ENCODE measurements at places on chromosomes 4 and X.

DNA sequence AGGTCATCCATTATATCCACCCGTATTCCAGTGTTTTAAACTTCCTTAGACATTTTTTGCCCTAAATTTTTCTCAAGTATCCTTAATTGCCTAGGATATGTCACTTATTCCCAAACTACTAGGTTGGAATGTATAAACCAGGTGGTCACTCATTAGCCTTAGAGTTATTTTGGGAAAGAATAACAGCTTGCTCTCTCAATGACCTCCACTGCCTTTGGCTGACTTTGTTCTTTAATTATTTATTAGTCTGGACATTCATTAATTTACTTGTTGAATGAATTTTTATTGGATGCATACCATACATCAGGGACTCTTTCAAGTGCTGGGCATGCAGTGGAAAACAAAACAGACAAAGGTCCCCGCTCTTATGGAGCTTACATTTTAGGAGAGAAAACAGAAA lies 609.3 kb upstream of the IGFBP7 start:
- no peak for DNase-seq

DNA sequence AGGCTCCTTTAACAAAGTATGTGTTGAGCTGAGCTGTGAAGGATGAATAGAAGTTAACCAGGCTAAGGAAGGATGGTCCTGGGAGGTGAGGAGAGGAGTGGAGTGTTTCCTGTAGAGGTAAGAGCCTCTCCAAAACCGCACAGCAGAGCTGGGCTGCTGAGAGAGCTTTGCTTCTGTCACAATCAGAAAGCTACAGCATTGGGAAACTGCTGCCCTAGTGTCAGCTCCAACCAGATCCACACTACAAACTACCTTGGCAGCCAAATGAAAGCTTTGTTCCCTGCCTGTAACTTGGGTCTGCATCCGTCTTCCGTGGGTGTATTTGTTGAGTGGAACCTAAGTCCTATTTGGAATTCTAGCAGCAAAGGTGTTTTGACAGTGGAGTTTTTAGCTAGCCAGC lies 91.8 kb downstream of the REPS2 start:
- no peak for DNase-seq

- DNase-seq: no peak
Observed at GRCh38 chr4:8897251-8898167, 25.9 kb upstream of the HMX1 start.

- no peak for DNase-seq
Observed at GRCh38 chr4:102343964-102344519, 1.2 kb downstream of the SLC39A8 start.

GRCh38 chr4:138632856-138633579 lies 382.6 kb upstream of the NOCT start:
- DNase-seq: no peak

- no peak for DNase-seq
Observed at GRCh38 chr4:73707269-73707875, 33.0 kb upstream of the CXCL8 start.

DNA sequence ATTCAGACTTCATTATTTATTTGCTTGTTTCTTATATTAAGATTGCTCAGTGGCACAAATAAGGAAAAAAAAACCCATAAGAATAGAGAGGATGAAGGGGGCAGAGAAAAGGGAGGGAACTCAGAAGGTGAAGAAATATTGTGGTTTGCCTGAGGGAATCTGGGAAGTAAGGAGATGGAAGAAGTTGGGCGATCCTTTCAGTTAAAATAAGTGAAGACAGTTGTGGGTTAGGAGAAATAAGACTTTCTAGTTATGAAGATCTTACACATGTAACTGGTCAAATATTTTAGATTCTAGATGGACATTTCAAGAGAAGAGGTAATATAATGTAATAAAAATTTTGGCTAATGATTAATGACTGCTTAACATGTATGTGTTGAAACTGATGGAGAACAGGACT lies 138.7 kb upstream of the LIMCH1 start:
- no peak for DNase-seq

- no peak for DNase-seq
Observed at GRCh38 chr4:76640353-76640910, 205.4 kb downstream of the SHROOM3 start.

DNA sequence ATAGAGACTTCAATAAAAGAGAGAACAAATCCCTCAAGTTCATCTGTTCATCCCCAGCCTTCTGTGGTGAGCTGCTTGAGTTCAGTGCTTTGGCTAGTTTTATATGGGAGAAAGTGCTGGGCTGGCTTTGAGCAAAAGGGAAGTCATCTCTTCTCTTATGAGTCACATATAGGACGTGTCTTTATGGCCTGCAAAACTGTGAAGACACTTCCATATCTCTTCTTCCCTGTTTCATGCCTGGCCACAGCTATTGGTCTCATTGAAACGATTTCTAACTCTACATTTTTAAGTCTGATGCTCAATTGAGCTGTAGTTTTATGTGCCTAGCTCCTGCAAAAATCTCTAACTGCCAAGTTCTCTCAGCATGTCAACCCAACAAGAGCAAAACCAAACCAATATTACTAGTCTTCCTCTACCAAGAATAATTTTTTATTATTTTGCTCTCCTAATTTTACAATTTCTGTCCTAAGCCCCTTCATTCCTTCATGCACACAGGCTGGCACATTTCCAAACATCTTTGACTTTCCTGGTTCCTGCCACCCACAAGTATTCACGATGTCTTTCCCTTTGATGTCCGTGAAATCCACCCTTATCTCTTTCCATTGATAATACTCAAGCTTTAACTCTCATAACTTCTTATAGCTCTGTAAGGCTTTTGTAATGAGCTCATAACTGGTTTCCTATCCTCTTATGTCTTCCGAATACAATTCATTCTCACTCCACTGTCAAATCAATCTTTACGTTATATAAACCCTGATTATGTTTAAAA lies 165.3 kb downstream of the BTC start:
- DNase-seq: no peak

DNA sequence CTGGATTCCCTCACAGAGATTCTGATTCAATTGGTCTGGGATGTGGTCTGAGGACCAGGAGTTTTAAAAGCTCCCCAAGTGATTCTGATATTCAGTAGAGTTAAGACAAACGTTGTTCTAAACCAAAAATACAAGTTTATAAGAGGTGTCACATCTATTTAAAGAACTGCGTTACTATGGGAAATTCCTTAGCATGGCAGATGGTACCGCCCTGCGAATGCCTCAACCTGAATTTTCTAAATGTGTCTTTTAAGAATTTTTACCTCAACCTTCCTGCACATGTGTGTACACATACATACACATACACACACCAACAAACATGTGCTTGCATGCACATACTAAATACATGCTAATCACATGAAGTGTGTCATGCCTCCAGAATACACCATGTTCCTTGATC lies 328.9 kb upstream of the TAPT1 start:
- no peak for DNase-seq

GRCh38 chrX:94492541-94492940 lies 818.5 kb downstream of the FAM133A start:
- no peak for DNase-seq

GRCh38 chrX:67723580-67724351 lies 179.9 kb downstream of the AR start:
- DNase-seq: no peak

GRCh38 chr4:33162122-33162521 lies 2442.0 kb downstream of the PCDH7 start:
- no peak for DNase-seq

DNA sequence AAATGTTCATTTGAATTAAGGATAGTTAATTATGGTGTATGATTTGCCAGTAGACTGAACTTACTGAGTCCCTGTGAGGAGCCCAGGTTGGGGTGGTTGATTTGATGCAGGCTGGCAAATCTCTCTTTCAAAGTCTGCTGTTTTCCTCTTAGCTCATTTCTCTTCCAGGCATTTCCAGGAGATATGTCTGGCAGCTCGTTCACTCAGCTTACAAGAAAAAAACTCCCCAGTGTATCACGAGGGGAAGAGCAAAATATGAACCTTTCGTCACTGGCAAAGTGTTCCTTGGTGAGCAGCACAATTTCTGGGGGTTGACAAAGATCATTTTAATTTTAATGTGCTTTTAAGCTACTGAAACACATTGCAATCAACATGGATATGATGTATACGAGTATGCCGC lies 244.2 kb downstream of the CBLL2 start:
- no peak for DNase-seq

GRCh38 chr4:87965501-87965975 lies 10.0 kb upstream of the SPP1 start:
- DNase-seq: no peak

DNA sequence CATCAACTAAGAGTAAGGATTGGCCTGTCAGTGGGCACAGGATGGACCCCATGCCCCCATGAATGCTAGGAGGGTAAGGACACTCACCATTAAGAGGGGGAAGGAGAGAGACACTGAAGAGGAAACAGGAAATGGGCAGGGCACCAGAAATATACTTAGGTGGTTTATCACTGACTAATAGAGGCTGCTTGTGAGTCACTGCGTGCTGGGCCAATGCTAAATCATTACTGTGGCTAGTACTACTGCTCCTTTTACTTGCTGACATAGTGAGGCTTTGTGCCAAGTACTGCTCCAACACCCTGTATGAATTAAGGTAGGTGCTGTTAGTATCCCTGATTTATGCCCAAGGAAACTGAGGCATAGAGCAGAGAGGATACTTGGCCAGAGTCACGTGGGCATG lies 130.4 kb upstream of the FRMPD4 start:
- no peak for DNase-seq

- DNase-seq: no peak
Observed at GRCh38 chrX:53438832-53439230, 4.7 kb upstream of the HSD17B10 start.

- DNase-seq: no peak
Observed at GRCh38 chrX:140447150-140447549, 57.7 kb downstream of the SOX3 start.
